Fibroblast of gingiva (primary cell): ENCODE measurements at places on chromosomes 5 and 9.
A peak's percentile ranks its signal among the peaks of the same experiment; 100 is the strongest.

- DNase-seq = no peak
These were observed 366.0 kb upstream of the TRPC7 start for GRCh38 chr5:136731241-136731900.

GRCh38 chr5:137995077-137995748 lies 37.7 kb downstream of the FAM13B start:
- DNase-seq = peak; percentile 26

GRCh38 chr9:72280913-72281500 lies 84.0 kb downstream of the ZFAND5 start:
- peak; percentile 64 for DNase-seq

- no peak for DNase-seq
These were observed 11.3 kb downstream of the TMEM250 start for GRCh38 chr9:136107155-136107952.

DNA sequence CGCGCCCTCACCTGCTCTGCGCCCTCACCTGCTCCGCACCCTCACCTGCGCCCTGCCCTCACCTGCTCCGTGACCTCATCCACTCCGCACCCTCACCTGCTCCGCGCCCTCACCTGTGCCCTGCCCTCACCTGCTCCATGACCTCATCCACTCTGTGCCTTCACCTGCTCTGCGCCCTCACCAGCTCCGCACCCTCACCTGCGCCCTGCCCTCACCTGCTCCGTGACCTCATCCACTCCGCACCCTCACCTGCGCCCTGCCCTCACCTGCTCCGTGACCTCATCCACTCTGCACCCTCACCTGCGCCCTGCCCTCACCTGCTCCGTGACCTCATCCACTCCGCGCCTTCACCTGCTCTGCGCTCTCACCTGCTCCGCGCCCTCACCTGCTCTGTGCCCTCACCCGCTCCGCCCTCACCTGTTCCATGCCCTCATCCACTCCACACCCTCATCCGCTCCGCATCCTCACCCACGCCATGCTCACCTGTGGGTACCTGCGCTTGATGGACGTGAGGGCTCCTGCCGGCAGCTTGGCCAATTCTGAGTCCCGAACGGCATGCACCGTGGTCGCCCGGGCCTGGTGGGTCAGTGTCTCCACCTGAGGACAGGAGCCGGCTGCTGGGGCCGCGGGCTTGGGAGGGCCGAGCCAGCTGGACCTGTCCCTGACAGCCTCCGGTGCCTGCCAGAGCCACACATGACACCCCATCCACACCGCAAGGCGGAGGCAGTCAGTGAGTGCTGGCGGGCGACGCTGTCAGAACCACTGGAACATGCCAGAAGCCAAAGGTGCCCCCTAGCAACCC lies 35.6 kb upstream of the NSMF start:
- DNase-seq = no peak

DNA sequence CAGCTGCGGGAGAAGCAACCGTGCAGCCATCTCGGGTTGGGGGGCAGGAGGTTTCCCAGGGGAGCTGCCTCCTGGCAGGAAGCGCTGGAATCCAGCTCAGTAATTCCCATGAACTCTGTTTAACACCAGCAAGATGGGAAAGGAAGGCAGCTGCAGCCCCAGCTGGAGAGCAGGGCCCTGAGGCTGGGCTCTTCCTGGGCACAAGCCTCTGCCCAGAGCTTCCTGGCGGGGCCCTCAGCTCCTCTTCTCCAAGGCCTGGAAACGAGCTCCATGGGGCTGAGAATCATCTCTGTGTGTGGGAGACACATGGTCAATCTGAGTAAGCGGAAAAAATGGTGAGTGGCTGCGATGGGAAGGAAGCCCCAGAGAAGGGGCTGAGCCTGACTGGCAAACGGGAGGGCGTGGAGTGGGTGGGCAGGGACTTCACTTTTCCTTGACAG lies 6.3 kb downstream of the MRPL36 start:
- no peak for DNase-seq

GRCh38 chr9:78406146-78406545 lies 109.2 kb downstream of the PSAT1 start:
- peak; percentile 3 for DNase-seq

DNA sequence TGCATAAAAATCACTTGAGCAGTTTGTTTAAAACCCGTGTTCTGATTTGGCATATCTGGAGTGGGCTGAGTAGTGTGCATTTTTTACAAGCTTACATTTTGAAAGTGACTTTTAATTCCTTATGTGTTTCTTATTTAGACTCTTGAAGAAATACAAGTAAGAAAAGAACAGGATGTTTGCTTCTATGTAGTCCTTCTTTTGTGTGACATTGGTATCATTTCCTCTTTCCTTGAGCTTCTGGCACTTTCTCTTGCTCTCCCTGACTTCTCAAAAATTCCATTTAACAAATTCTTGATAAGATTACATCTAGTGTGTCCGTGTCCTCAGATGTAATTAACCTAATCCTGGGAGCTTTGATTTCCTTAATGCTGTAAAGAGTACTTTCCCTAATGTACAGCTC lies 12.5 kb downstream of the GARNL3 start:
- no peak for DNase-seq

DNA sequence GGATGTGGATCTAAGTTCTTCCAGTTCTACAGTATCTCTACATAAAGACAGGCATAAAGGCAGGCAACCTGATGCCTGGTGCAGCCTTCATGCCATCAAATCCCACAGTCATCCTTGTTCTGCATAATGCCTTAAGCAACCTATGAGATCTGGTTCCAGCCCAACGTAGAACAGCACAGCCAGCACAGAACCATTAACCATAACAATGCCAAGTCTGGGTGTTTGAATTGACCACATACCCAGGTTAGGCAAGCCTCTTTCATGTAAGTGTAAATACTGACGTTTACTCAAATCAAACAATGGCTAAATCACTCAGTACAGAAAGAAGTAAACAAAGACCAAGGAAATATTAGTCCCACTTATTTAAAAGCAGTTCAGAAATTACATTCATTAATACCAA lies 195.0 kb downstream of the ADAMTSL1 start:
- peak; percentile 51 for DNase-seq

GRCh38 chr9:14071484-14071883 lies 242.5 kb downstream of the NFIB start:
- no peak for DNase-seq

DNA sequence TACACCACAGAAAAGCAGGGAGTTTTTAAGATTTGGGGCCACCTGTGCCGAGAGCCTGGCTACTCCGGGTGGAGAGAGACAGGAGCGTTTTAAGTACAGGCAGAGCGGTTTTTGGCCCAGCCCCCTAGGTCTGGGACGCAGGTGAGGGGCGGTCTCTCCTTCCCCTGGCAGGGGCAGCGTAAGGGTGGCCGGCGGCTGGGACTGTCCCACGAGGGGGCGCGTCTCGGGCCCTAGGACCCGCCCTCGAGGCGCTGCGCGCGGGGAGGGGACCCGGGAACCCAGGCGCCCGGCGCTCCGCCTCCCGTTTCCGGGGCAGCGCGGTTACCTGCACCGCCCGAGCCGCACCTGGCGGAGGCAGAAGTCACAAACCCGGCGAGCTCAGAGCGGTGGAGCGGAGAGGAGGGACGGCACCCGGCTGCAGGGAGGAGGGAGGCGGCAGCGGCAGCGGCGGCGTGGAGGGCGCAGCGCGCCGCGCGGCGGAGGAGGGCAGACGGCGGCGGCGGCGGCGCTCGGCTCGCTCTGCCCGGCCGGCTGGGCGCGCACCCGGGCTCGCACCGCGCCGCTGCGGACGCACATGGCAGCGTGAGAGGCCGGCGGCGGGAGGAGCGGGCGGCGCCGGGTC lies at the start of gene WWC1:
Gene WWC1, plus strand, starts transcription at position 304 of the 622 bp plus-strand sequence. CDS start 508 bp downstream, outside the sequence.
- peak; percentile 11 for DNase-seq

GRCh38 chr9:130039528-130040147 lies 3.4 kb downstream of the FNBP1 start:
- DNase-seq = peak; percentile 14

GRCh38 chr9:83932011-83932410 lies 10.8 kb upstream of the KIF27 start:
- DNase-seq = no peak

GRCh38 chr9:127960410-127961154 lies 20.2 kb downstream of the EEIG1 start:
- DNase-seq = no peak

DNA sequence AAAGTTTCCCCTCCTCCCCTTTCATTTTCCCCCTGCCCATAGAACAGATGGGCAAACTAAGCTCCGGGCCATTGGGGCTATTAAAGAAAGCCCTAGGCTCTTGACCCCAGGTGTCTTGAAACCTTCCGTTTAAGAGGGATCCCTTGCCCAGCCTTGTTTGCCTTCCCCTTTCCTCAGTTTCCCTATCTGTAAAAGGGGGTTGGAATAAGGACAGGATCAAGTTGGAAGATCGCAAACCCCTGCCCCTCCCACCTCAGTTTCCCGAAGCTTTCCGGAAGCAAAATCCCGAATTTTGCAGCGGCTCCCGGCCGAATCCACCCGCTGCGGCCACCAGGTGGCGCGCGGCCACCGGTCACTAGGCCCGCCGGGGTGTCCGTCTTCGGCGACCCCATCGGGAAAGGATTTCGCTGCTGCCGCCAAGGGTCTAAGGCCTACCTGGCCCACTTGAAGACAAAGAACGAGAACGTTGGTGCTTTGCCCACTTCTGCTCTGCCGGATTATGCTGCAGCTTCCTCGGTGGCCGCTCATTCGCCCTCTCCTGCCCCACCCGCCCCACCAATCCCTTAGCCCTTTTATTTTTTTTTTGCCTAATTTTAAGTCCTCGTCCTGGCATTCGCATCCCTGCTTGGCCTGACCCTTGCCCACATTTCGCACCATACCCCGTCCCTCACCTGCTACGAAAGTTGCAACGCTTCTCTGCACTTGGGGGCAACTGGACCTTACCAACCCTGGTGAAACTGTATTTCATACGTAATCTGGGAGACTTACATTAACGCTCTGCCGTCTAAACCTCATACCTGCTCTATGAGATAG lies 962 bp upstream of the NR6A1 start:
- peak; percentile 53 for DNase-seq

DNA sequence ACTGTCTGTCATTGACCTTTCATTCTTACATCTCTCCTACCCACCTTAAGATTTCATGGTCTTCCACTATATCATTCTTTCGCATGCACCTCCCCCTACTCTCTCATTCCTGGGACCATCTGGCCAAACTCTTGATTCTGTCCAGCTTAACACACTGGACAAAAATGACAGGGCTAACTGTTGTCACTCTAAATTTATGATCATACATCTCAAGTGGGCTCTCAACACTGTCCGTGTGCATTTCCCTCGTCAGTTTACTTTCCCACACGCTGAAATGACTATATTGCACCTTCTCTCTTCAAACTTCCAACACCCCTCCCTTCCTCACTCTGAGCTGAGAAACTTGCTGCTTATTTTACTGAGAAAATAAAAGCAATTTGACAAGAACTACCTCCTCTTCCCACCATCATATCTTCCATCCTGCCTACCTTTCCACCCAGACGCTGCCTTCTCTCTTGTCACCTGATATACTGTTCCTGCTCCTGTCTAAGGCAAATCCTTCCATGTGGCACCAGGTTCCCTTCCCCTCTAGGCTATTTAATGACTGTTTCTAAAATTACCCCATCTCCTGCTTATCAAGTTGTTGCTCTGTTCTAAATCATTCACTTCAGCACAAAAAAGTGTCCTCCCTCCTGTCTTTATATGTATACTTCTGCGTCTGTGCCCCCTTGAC lies 8.1 kb upstream of the KLF9 start:
- DNase-seq = no peak

DNA sequence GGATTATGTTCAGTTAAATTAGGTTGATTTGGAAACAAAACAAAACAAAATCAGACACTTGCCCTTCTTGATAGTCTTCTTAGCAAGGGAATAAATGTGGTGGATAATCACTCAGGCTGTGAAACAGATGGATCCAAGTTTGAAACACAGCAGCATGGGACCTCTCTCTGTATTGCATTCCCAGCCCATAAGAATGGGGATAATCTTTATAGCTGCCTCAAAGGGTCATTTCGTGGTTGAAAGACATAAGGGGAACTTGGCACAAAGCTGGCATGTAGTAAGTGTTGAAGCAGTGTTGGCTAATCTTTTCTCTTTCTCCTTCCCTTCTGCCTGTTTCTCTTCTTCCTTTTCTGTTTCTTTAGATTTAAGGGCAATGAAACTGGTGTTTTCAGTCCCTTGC lies 333.9 kb upstream of the TLE4 start:
- DNase-seq = no peak

GRCh38 chr5:140358738-140359310 lies 1.2 kb upstream of the SLC4A9 start:
- DNase-seq = peak; percentile 18

DNA sequence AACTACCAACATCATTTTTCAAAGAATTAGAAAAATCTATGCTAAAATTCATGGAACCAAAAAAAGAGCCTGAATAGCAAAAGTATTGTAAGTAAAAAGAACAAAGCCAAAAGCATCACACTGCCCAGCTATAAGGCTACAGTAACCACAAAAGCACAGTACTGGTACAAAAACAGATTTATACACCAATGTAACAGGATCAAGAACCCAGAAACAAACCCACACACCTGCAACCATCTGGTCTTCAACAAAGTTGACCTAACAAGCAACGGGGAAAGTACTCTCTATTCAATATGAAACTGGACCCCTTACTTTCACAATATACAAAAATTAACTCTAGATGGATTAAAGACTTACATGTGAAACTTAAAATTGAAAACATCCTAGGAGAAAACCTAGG lies 94.2 kb upstream of the TARS1 start:
- no peak for DNase-seq

DNA sequence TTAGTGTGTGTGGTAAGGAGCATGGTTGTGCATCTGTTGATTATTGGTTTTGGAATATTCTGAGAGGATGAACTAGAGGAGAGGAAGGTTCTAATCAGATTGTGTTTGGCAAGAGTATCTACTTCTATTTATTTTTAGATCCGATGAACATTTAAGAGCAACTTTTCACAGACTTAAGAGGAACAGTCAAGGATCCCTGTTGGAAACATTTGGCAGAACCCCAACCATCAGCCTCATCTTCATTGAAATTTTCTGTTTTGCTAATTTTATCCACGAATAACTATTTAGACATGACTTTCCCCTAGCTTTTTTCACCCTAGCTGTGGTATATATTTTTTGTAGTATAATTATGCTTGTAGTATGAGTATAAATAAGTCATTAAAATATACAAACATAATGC lies 868.5 kb downstream of the MAT2B start:
- no peak for DNase-seq

DNA sequence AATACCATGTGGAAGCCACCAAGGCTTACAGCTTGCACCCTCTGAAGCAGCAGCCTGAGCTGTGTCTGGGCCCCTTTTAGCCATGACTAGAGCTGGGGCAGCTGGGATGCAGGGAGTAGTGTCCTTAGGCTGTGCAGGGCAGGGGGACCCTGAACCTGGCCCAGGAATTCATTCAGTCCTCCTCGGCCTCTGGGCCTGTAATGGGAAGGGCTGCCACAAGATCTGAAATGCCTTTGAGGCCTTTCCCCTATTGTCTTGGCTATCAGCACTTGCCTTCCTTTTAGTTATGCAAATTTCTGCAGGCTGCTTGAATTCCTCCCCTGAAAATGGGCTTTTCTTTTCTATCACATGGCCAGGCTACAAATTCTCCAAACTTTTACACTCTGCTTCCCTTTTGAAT lies 9.0 kb downstream of the GPR150 start:
- DNase-seq = no peak

DNA sequence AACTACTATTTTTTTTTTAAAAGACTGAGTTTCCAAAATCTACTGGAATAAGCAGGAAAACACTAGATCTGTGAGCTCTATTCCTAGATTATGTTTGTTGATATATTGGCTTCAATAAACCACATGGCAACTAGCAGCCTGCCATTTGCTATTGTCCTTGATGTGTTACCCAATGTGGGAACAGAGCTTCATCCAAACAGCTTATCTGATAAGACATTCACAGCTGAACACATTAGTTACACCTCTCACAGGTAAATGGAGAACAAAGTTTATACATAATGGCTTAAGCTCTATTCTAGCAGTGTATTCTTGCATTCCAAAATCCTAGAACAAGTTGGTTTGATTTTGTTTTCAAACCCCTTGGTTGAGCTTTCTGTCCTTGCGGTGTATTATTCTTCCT lies 642.1 kb downstream of the TLE1 start:
- DNase-seq = no peak
